ENCODE measurements at places on chromosomes 4 and X. TPM values are rescaled to one million over a fixed set of nuclear protein-coding genes. Genes with fewer than 3 reads are reported as not detected.

DNA sequence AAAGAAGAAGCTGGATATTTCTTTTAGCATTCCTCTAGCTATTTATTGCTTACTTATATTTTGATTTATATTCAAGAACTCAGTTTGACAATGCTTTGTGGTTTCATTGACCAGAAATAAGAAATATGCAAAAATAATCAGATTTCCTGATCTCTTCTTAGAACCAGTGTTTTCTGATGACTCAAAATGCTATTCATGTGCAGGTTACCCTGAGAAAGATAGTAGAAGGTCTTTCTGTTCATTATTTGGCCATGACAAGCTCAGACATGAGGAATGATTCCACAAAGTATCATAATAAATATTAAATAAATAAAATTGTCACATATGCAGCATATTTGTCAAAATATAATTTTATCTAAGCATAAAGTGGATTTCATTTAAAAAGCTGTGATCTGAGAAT, 24.1 kb downstream of the ADH7 start:
- no peaks in the 10 kb centered on the region for H3K36me3 ChIP-seq
- no peak overlapping the region for H3K27ac ChIP-seq
- no peaks in the 10 kb centered on the region for H3K4me1 ChIP-seq
- no peak overlapping the region for H3K4me3 ChIP-seq
- H3K27me3 ChIP-seq = no peaks in the 10 kb centered on the region
- no peak for DNase-seq

- no peak overlapping the region for H3K27ac ChIP-seq
- H3K4me1 ChIP-seq = no peaks in the 10 kb centered on the region
- H3K27me3 ChIP-seq = no peaks in the 10 kb centered on the region
- DNase-seq = no peak
- H3K36me3 ChIP-seq = no peaks in the 10 kb centered on the region
- H3K4me3 ChIP-seq = no peak overlapping the region
These were observed 9.6 kb upstream of the CCDC149 start for GRCh38 chr4:24922416-24922815.

GRCh38 chr4:177484613-177485021, 42.4 kb upstream of the AGA start:
- no peaks in the 10 kb centered on the region for H3K4me1 ChIP-seq
- H3K36me3 ChIP-seq = no peaks in the 10 kb centered on the region
- no peak overlapping the region for H3K4me3 ChIP-seq
- no peak for DNase-seq

GRCh38 chr4:151955721-151956380, 195.0 kb upstream of the GATB start:
- H3K4me1 ChIP-seq = no peaks in the 10 kb centered on the region
- no peaks in the 10 kb centered on the region for H3K36me3 ChIP-seq
- H3K4me3 ChIP-seq = no peak overlapping the region
- no peak overlapping the region for H3K27ac ChIP-seq
- no peak for DNase-seq

DNA sequence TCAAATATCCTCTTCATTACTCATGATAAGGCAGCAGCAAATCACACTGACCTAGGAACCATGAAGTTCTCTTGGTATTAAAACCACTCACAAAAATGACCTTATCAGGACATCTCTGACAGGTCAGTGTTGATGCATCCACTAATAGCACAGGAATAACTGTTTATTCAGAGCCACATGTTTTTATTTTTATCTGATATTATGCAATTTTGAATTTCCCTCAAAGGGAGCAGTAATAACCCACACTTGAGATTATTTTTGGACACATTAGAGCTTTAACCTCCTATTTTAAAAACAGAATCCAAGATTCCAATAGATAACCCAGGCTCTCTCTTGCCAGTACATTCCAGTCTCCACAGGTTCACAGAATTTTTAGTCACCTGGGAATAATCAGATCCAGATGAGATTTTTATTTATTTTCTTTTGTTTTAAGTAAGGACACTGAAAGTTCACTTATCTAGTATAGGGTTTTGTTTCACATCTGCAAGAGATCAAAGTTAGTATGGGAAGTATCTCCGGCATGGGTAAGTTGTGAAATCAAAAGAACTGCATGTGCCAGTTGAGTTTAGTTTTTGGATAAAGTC, 36.3 kb upstream of the MYOZ2 start:
- H3K27me3 ChIP-seq = no peaks in the 10 kb centered on the region
- DNase-seq = no peak
- H3K36me3 ChIP-seq = no peaks in the 10 kb centered on the region
- no peaks in the 10 kb centered on the region for H3K4me1 ChIP-seq
- H3K4me3 ChIP-seq = no peak overlapping the region

DNA sequence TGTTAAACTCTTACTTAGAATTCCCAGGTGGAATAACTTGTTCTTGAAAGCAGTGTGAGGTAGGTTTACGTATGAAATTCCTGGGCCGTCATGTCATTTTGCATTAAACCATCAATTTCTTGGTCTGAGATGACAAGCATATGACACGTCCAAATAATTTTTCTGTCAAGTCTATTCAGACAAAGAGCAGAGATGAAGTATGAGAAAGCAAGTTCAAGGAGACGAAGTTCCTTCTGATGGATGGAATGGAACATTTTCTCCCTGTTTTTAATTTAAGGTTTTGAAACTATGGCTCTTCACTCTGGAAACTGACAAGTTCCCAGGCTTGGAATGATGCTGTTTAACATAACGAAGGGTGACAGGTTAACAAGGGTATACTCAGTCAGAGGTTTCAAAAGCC, 252.8 kb upstream of the SFRP2 start:
- no peaks in the 10 kb centered on the region for H3K4me1 ChIP-seq
- no peak overlapping the region for H3K27ac ChIP-seq
- no peaks in the 10 kb centered on the region for H3K36me3 ChIP-seq
- no peak for DNase-seq

Gene MAEA
- 65.8 TPM for total RNA-seq

Gene ARMCX4
- total RNA-seq = 6.3 TPM

Gene PPP4R3C
- not detected for total RNA-seq

Gene DOK7
- total RNA-seq = 1.5 TPM

Gene CFAP47
- total RNA-seq = not detected

Gene UGDH
- total RNA-seq = 328 TPM

Gene YY2
- total RNA-seq = 1.5 TPM

Measured in colonic mucosa (tissue), 4 donors.